ENCODE measurements at places on chromosomes 3 and 15. TPM values are rescaled to one million over a fixed set of nuclear protein-coding genes. Genes with fewer than 3 reads are reported as not detected.

- H3K36me3 ChIP-seq, result no peaks in the 10 kb centered on the region
- DNase-seq, result no peak
- H3K27me3 ChIP-seq, result no peaks in the 10 kb centered on the region
- H3K4me1 ChIP-seq, result no peaks in the 10 kb centered on the region
- H3K27ac ChIP-seq, result no peak overlapping the region
- no peak overlapping the region for H3K4me3 ChIP-seq
These were observed 148.6 kb upstream of the NSMCE3 start for GRCh38 chr15:29418178-29418577.

Gene CIAO2A
- total RNA-seq, result 182 TPM

- no peaks in the 10 kb centered on the region for H3K36me3 ChIP-seq
- H3K4me1 ChIP-seq, result no peaks in the 10 kb centered on the region
- no peak overlapping the region for H3K27ac ChIP-seq
- no peak overlapping the region for H3K4me3 ChIP-seq
- no peak for DNase-seq
These were observed 182.6 kb downstream of the WDR72 start for GRCh38 chr15:53576841-53577240.

Gene MGLL
- 31.9 TPM for total RNA-seq

Gene RBM5
- 84.6 TPM for total RNA-seq

Gene ST3GAL6
- not detected for total RNA-seq

- H3K36me3 ChIP-seq, result peaks cover 39% of the 10 kb centered on the region
- no peak overlapping the region for H3K4me3 ChIP-seq
- no peak overlapping the region for H3K27ac ChIP-seq
- H3K27me3 ChIP-seq, result no peaks in the 10 kb centered on the region
- DNase-seq, result no peak
These were observed 3.8 kb upstream of the GATA2 start for GRCh38 chr3:128496602-128497304.

All from SJSA1 (cell line).